ENCODE measurements at places on chromosomes 12 and 14.

DNA sequence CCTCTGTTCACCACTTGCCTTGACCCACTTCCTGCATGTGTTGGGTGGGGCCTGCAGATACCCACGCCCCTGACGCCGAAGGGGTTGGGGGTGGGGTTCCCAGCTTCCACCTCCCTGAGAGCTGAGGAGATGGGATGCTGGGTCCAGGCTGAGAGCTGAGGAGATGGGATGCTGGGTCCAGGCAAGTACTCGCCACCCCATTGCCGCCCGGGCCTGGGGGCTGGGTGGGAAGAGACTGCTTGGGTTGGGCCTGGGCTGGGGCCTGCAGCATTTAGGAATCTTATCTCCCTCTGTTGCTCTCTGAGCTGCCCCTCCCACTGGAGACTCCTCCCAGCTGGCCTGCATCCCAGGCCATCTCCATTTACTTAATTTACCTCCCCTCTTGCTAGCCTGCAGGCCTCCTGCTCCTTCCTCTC is 17.4 kb downstream of the TEAD4 start:
- no peak for DNase-seq

- no peak for DNase-seq
Measured at GRCh38 chr14:24243336-24243836, 963 bp upstream of the TINF2 start.

GRCh38 chr12:93177208-93178153 is 200.2 kb upstream of the NUDT4 start:
- no peak for DNase-seq

DNA sequence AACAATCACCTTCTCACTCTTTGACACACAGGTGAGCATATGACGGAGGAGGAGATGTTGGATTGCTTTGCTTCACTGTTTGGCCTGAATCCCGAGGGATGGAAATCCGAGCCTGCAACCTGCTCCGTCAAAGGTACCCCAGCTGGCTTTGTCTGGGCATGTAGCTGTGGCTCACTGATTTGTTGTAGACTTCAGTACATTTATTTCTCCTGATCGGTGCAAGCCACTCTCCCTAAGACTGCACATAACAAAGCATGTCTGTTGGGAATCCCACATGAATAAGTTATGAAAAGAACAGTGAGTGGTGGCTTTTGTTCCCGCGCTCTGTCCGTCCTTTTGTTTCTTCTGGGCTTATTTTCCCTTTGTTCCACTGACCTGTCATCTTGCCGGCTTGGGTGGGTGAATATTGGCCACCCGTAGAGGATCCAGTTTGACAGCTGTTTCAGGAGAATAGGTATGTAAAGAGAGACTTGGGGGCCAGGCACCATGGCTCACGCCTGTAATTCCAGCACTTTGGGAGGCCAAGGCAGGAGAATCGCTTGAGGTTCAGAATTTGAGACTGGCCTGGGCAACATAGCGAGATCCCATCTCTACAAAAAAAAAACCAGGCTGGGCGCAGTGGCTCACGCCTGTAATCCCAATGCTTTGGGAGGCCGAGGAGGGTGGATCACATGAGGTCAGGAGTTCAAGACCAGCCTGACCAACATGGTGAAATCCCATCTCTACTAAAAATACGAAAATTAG is 20.0 kb upstream of the BCL7A start:
- DNase-seq: no peak

DNA sequence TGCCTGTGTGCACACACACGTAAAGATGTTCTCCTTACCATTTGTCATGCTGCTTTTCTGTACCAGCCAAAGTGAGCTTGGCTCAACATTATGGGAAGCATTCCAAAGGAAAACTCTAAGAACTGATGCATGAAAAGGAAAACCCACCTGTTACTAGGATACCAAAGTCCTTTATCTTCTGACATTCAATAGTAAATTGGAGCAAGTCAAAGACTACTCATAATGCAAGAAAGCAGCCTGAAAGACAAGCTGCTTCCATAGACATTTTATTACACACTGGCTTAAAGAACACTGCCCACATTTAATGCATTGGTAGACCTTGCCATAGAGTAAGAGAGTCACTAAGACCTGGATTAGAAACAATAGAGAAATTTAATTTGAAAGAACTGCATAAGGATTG is 159.0 kb downstream of the LRIG3 start:
- no peak for DNase-seq

DNA sequence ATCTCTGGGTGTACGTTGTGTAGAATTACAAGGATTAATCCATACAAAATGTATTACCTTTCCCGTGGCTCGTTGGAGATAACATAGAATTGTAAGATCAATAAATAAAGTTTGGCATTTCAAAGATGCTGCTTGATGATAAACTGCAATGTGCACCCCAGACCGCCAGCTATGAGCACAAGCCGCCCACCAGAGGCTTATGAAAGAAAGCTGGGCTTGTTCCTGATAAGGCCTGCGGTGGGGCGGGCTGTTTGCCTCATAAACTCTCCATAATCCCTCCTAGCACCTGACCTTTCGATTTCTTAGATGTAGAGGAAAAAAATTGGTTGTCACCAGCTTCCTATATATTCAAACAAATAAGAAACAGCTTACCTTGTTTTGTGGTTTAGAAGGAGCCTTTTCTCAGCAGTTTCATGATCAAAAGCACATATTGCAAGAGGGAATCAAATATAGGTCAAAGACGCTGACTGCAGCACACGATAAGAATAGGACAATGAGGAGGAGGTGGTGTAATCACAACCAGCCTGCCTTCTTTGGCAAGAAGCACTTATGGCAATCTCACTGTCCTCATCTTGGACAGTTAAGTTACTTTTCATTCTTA is 293.6 kb downstream of the RMST start:
- DNase-seq: no peak

- DNase-seq: no peak
Measured at GRCh38 chr12:27493260-27493940, 30.6 kb upstream of the PPFIBP1 start.

DNA sequence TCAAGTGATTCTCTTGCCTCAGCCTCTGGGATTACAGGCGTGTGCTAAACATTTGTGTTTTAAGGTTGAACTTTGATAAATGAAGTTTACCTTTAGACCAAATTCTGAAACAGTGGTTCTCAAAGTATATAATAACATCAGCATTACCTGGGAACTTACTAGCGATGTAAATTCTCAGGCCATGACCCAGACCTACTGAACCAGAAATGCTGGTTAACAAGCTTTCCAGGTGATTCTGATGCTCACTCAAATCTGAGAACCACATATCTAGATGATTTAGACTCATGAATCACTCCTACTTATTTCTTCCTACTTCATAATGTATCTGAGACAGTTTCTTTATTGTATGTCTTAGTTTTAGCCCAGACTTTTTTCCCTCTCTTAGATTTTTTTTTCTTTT is 43.6 kb downstream of the RAD51B start:
- no peak for DNase-seq

GRCh38 chr12:31029468-31029867 is 44.2 kb upstream of the DDX11 start:
- no peak for DNase-seq

- DNase-seq: no peak
Measured at GRCh38 chr14:57865403-57866198, at the start of gene SLC35F4. Gene SLC35F4 (minus strand): TSS chr14:57866092.

DNA sequence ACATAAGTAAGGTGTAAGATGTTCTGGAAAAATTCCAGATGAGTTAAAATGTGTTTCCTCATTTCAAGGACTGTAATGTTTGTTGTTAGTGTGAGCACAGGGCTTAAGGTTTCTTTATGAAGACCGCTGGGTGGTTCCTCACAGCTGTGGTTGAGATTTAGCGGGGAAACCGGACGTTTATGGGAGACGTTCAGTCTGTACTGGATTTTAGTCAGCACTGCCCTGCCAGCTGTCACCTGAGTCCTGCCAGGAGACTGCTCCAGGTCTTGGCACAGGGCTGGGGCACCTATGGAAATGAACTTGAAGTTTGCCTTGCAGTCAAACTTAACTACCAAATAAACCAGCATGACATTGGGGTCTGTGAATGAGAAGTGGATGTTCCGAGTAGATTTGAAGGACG is 555.2 kb downstream of the DIO2 start:
- DNase-seq: no peak

DNA sequence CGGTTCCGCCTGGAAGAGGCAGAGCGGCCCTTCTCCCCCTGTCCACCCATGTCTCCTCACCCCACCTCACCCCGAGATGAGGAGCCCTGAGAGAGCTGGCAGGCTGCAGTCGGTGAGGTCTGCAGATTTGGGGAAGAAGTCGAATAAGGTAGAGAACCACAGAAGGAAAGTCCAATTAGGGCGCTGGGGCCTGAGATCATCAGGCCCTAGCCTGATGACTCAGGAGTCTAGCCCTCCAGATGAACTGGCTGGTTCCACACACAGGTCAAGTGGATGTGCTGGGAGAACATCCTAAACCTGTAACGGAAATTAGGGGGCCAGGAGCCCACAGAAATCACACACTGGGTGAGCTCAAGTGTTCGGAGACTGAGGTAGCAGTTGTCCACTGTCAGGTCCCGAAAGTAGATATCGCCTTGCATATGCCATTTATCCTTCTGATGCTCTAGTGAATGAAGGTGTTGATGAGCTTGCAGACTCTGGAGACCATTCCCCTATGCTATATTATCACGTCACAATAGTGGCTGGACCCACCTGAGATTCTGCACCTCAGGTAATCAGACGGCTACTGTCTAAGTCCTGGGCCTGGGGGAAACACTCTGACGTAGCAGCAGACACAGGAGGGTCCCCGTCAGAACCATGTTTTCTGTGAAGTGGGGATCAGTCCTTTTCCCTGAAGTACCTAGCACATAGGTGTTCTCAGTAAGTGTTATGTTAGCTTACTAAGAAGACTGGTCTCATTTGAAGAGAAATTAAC is 886 bp upstream of the METTL17 start:
- DNase-seq: no peak

GRCh38 chr12:124312601-124313000 is 17.7 kb downstream of the RFLNA start:
- DNase-seq: no peak

DNA sequence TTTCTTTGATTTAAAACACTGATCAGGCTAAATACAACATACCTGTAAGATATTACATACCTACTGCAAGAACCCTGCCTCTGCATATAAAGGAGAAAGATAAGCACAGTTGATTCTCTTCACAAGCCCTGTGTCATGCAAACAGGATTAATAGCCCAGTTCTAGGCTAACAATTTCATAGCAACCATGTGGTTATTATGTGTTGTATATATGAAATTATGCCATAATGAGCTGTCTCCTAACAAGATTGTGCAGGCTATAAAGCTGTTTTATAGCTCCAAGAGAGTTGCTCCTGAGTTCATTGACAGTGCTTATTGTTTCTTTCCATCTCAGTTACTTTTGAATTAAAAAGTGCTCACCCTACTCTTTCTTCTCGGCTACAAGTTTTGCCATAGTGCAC is 609.3 kb downstream of the DIO2 start:
- no peak for DNase-seq

All from CD4-positive, alpha-beta T cell treated with Interleukin-17A for 4 hours (primary cell).